ENCODE measurements at places on chromosomes 7 and 10.

- DNase-seq: no peak
These were observed 30.0 kb upstream of the CDH23 start for GRCh38 chr10:71366690-71367089.

DNA sequence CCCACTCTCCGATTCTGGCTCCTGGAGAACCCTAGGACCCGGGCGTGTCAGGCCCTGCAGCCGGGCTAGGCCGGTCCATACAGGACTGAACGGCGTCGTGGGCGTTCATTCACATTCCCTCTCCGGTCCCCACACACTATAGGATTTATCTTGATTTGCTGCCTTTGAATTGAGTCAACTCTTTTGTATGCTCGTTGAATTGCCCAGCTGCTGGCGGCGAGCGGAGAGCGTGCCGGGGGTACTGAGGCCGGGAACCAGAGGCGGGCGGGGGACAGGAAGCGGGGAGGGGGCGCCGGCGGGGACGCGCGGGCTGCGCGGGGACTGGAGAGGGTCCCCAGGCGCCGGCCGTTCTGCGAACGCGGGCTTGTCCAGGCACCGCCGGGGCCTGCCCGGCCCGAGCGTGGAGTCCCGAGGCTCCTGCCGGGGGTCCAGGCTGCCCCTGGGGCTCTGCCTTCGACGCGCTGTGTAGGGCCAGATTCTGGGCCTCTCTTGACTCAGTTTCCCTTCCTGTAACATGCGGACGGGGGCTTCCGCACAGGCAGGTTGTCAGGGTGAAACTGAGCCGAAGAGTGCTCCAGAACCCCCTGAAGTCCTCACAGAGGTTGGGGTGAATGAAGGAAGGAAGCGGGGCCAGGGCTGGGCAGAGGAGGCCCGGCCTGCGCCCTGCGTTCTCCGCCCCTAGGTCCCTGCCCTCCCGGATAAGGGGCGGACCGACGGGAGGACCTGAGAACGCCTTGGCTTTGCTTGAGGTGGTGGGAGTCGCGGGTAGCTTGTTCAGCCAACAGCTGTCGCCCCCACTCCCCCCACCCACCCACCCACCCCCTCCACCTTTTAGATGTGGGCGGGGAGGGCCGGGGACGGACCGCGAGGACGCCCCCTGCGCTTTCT lies 769 bp upstream of the ELFN1 start:
- no peak for DNase-seq

- DNase-seq: no peak
These were observed 121.9 kb downstream of the RALA start for GRCh38 chr7:39745320-39745719.

- DNase-seq: no peak
These were observed 58.2 kb downstream of the TMEM270 start for GRCh38 chr7:73918926-73919693.

- DNase-seq: no peak
These were observed 5.1 kb downstream of the MSRB2 start for GRCh38 chr10:23100331-23101030.

DNA sequence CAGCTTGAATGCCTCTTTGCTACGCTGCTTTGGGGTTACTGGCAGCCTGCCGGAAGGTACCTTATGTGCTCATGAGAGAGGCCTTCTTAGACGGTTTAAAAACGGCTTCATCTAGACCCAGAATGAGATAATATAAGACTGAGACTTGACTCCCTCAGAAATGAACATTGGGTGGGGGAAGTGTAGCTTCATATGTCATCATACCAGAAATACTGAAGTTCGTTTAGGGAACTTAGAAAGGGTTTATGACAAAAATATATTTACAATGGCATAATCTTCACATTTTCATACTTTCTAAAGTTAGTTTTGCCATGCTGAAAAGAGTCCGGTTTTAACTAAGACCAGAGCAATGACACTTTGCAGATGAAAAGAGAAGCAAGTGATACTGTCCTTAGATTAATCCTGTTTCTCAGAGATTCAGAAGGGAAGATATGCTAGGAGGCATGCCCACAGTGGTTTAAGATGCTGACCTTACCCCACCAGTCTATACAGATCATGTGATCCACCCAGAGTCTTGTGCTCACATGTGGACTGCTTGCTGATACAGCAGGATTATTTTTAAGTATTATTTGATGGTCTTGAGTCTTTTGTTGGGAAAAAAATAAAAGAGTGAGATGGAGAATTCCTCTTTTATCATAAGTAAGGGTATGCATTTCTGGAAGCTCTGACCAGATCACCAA lies 40.8 kb upstream of the HGF start:
- peak; percentile 57 for DNase-seq

DNA sequence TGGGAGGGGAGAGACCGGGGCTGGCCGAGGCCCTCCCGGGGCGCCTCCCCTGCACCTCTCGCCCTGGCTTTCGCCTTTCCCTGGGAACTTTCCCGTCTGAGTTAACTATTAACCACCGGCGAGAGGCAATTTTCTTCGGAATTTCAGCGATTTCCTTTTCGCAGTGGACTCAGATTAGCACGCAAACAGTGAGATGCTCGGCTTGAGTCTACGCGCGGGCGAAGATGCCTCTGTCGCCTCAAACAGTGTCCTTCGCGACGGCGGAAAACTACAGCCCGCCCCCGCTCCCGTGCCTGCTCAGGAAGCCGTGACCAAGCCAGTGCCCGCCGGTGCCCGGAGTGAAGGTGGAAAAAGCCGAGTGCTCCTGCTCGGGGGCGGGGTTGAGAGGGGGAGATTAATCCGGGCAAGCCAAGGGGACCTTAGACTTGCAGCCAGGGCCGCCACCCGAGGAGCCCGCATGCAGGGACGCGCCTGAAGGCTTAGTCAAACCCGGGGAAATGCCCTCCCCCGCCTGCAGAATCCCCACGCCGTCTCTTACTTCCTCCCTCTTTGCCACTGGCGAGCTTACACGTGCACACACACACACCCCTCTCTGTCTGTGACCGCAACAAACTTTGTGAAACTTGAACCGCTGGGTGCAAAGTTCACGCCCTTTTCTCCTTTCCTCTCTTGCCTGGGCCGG lies 14.5 kb upstream of the PAX2 start:
- peak; percentile 69 for DNase-seq

- no peak for DNase-seq
These were observed 23.4 kb upstream of the DPYSL4 start for GRCh38 chr10:132163278-132163765.

GRCh38 chr10:86705905-86706304 lies 37.6 kb downstream of the LDB3 start:
- no peak for DNase-seq

GRCh38 chr10:72688208-72688651 lies 3.7 kb upstream of the MCU start:
- no peak for DNase-seq

- DNase-seq: no peak
These were observed 134.6 kb downstream of the FAM204A start for GRCh38 chr10:118207470-118208007.

GRCh38 chr10:88545359-88545758 lies 37.8 kb downstream of the RNLS start:
- DNase-seq: no peak

GRCh38 chr7:120030876-120031275 lies 242.1 kb upstream of the KCND2 start:
- DNase-seq: no peak

DNA sequence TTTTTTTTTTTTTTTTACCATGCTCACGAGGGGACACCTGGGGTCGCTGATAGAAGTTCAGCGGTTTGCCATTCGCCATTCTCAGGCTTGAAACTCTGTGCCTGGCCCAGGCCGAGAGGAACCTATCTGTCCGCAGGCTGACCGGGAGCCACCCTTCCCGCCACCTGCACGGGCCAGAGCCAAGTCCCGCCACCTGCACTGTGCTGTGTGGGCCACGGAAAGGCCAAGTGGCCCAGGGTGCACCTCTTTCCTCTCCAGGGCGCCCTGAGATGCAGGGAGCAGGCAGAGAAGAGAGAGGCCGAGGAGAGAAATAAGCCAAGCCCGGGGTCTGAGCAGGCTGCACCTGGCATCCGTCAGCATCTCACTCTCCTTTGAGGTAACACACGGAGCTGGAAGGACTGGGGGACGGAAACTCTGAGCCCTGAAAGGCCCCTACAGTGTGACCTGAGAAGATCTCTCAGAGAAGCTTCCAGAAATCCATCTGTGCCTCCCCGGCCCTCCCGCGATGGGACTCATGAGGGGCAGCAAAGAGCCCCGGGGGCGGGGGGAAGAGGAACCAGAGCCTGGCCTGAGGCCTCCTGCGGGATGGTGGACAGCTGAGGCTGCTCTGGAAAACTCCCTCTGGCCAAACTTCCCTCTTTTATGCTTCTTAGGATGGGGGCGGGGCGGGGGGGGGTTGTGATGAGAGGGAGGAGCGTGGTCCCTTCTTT lies 46.6 kb downstream of the PRKAG2 start:
- DNase-seq: no peak

- no peak for DNase-seq
These were observed 623.7 kb downstream of the TYW1 start for GRCh38 chr7:67620216-67620933.
